ENCODE measurements at places on chromosomes 5 and 9. TPM values are rescaled to one million over a fixed set of nuclear protein-coding genes. Genes with fewer than 3 reads are reported as not detected.

The SMIM33 gene
- total RNA-seq, result 0.13 TPM

The LCN15 gene
- total RNA-seq, result not detected

The F2RL2 gene
- 0.44 TPM for total RNA-seq

The TMED7 gene
- total RNA-seq, result 115 TPM

The TMEM171 gene
- 15.4 TPM for total RNA-seq

The ZFP2 gene
- 2.7 TPM for total RNA-seq

The DBH gene
- not detected for total RNA-seq

The PCDHA7 gene
- 1.1 TPM for total RNA-seq

The OGN gene
- total RNA-seq, result 3.8 TPM

The GFI1B gene
- 0.28 TPM for total RNA-seq

The ST8SIA4 gene
- 11.6 TPM for total RNA-seq

The FCN1 gene
- total RNA-seq, result 13.0 TPM

The MLANA gene
- total RNA-seq, result not detected

The SERF1A gene
- total RNA-seq, result 8.6 TPM

The TMEM215 gene
- not detected for total RNA-seq

The PCDHGA9 gene
- total RNA-seq, result 7.6 TPM

The ZCCHC10 gene
- 19.9 TPM for total RNA-seq

The BTNL3 gene
- total RNA-seq, result not detected

The ROPN1L gene
- total RNA-seq, result 1.7 TPM

The ANKRD20A1 gene
- 4.2 TPM for total RNA-seq

The COX7C gene
- total RNA-seq, result 461 TPM

The GRXCR2 gene
- total RNA-seq, result not detected

The PKD2L2 gene
- total RNA-seq, result not detected

The CDC20B gene
- total RNA-seq, result not detected

The CARD9 gene
- 7.0 TPM for total RNA-seq

The FAM221B gene
- total RNA-seq, result not detected

The PCDHB5 gene
- 7.5 TPM for total RNA-seq

The CDKN2A gene
- 4.1 TPM for total RNA-seq

The SLC22A4 gene
- 2.4 TPM for total RNA-seq

The HTR1A gene
- total RNA-seq, result not detected

The PLPP1 gene
- 144 TPM for total RNA-seq

The TPPP gene
- total RNA-seq, result 6.9 TPM

The CKMT2 gene
- 3.7 TPM for total RNA-seq

The LECT2 gene
- not detected for total RNA-seq

The TTC23L gene
- 1.7 TPM for total RNA-seq

The CRB2 gene
- total RNA-seq, result 0.88 TPM

The FAXDC2 gene
- 14.1 TPM for total RNA-seq

The TMEM174 gene
- total RNA-seq, result 1.1 TPM

The SPATA31D4 gene
- total RNA-seq, result not detected

The RICTOR gene
- 43.8 TPM for total RNA-seq

The TRIP13 gene
- 1.6 TPM for total RNA-seq

The TYRP1 gene
- total RNA-seq, result 0.41 TPM

The IFNA21 gene
- not detected for total RNA-seq

The TAS2R1 gene
- total RNA-seq, result not detected

The TXNDC8 gene
- not detected for total RNA-seq

The BSPRY gene
- total RNA-seq, result 14.5 TPM

The INSYN2B gene
- 0.28 TPM for total RNA-seq

The FGF1 gene
- total RNA-seq, result 2.1 TPM

The C9orf50 gene
- total RNA-seq, result 1.1 TPM

The C6 gene
- total RNA-seq, result 46.2 TPM

The OTULIN gene
- 28.4 TPM for total RNA-seq

The FOXD4L6 gene
- not detected for total RNA-seq

The MRRF gene
- total RNA-seq, result 44.9 TPM

The DIPK1B gene
- 7.5 TPM for total RNA-seq

The ARL14EPL gene
- not detected for total RNA-seq
